ENCODE measurements at places on chromosomes 4 and X.

DNA sequence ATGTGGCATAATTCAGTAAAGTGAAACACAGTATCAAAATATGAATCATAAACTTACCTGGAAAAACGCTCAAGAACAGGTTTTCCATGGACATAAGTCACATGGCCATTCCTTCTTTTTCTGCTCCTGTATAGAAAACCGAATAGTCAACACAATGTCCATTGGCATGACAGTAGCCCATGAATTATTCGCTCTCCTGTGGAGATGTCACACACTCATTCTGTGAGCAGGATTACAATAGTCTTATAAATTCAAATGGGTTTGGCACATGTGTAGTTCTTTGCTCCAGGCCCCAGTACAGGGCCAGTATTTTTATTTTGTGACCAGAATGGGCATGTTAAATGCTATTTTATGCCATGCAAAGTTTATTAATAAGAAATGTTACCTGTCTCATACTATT is 15.1 kb upstream of the CXCL13 start:
- no peak for DNase-seq

- DNase-seq: no peak
These were observed 204.9 kb downstream of the AASDH start for GRCh38 chr4:56182356-56182755.

- no peak for DNase-seq
These were observed 31.3 kb upstream of the NXF3 start for GRCh38 chrX:103124284-103124683.

DNA sequence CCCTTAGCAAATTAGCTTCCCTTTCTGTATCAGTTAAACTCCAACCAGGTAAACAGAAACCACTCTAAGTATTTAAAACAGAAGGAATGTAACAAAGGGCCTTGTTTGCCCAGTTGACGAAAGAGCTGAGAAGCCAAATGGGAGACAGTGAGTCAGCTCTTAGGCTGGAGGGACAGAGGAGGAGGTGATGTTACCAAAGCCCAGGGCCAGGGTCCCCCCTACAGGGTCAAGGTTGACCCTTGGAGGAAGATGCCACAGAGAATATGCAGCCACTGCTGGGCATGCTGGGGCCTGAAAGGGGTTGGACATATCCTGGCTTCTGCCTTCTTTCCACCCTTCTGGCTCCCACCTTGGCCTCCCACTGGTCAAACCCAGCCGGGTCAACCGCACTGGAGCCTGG is 38.3 kb upstream of the LGI2 start:
- DNase-seq: no peak

GRCh38 chr4:114277690-114278089 is 298.2 kb upstream of the ARSJ start:
- DNase-seq: peak; percentile 64

GRCh38 chr4:93143902-93144301 is 684.7 kb upstream of the ATOH1 start:
- DNase-seq: no peak

DNA sequence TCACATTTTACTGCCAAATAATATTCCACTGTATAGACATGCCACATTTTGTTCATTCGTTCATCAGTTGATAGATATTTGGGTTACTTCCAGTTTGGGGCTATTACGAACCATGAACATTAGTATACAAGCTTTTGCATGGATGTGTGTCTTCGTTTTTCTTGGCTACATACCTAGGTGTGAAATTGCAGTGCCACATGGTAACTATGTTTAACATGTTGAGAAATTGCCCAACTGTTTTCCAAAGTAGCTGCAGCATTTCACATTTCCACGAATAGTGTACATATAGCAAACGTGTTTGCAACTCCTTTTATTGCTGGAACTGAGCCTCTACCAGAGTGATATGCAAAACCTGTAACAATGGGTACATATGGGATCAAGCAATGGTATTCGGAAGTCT is 221.5 kb downstream of the VEGFC start:
- DNase-seq: no peak

- no peak for DNase-seq
These were observed 709.8 kb upstream of the HS3ST1 start for GRCh38 chr4:12138488-12138887.

DNA sequence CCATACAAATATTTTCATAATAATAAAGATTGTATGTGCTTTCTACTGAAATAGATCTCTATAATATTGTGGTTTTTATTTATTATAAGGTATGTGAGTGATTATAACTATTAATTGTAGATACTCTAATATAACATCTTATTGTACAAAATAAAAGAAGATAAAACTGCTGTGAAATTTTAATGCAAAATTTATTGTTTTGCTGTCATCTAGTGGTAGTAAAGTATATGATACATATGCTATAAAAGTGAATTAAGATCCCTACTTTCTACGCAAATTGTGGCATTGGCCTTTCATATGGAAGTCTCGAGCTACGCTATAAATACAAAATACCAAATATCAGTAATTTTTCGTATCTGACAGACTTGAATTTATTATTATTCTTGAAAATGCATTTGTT is 19.3 kb downstream of the YIPF7 start:
- no peak for DNase-seq

DNA sequence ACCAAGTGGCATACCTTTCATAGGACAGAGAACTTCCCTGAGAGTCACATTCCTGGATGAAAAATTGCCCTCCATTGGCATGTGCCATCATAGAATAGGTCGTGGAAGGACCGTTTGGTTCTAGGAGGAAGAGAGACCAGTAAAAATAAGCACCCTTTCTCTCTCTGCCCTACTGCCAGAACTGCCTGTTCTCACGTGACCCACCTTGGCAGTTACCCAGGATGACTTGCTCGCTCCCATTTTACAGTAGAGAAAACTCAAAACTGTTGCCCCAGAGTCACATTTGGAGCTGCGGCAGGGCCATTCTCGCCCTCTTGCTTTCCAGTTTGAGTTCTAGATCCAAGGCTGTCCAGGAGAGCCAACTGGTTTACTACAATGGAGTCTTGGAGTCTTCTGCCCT is 1.1 kb upstream of the NLGN3 start:
- DNase-seq: peak; percentile 7

GRCh38 chrX:70208479-70208878 is 26.0 kb upstream of the AWAT1 start:
- no peak for DNase-seq

GRCh38 chrX:150649096-150649870 is 43.9 kb upstream of the MTMR1 start:
- peak; percentile 0 for DNase-seq

DNA sequence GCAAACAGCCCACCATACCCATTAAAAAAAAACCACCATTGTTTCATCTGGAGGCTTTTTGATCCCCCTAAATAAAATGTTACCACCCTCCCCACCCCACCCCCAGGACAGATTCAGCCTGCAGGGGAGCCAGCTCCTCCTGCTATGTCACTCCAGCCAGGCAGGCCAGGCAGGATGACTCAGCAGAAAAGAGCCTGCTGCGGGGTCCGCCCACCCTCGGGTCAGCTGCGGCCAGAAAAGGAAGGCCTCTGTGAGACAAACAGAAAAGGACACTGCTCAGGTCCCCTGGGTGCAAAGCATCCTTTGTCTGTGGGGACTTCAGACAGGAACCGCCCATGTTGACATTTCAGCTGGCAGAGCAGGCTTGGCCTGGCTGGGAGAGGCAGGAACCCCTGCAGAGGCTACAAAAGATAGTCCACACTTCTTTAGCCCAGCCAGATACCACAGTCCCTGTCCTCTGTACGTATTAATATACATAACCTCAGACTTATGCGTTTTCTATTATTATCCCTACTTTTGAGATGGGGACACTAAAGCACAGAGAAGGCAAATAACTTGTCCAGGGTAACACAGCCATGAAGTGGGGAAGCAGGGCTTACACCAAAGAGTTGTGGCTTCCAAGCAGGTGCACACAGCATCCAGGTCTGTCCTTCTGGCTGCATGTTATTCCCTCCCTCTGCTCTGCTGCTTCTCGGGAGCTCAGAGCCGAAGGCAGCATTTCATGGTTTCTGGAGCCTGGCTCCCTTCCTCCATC is 147.7 kb downstream of the CPEB2 start:
- peak; percentile 73 for DNase-seq

- no peak for DNase-seq
These were observed 38.3 kb upstream of the CBLL2 start for GRCh38 chrX:22234380-22234779.

GRCh38 chr4:153228512-153229140 is 24.4 kb downstream of the TRIM2 start:
- DNase-seq: no peak

DNA sequence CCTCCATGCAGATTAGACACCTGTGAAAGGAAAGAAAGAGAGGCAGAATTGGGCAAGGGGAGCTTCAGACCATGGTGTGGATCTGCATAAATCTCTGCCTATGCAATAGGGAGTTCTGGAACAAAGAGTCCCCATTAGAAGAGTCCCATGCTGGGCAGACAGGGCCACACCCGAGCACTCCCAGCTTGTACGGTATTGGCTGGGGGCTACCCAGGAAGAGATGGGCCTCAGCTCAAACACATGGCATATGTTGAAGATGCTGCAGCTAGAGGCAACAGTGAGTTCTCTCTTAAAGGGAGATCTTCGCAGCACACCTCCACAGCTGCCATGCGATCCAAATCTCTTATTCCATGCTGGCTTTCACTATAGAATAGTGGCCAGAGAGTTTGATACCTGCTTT is 24.7 kb downstream of the CCNG2 start:
- DNase-seq: no peak

- DNase-seq: no peak
These were observed 1176.8 kb downstream of the FAM133A start for GRCh38 chrX:94850811-94851210.

GRCh38 chrX:25125483-25125882 is 109.7 kb upstream of the ARX start:
- no peak for DNase-seq

- no peak for DNase-seq
These were observed 7.6 kb downstream of the CLCN5 start for GRCh38 chrX:49930039-49930438.

GRCh38 chrX:151488677-151489076 is 74.8 kb upstream of the PASD1 start:
- DNase-seq: no peak

DNA sequence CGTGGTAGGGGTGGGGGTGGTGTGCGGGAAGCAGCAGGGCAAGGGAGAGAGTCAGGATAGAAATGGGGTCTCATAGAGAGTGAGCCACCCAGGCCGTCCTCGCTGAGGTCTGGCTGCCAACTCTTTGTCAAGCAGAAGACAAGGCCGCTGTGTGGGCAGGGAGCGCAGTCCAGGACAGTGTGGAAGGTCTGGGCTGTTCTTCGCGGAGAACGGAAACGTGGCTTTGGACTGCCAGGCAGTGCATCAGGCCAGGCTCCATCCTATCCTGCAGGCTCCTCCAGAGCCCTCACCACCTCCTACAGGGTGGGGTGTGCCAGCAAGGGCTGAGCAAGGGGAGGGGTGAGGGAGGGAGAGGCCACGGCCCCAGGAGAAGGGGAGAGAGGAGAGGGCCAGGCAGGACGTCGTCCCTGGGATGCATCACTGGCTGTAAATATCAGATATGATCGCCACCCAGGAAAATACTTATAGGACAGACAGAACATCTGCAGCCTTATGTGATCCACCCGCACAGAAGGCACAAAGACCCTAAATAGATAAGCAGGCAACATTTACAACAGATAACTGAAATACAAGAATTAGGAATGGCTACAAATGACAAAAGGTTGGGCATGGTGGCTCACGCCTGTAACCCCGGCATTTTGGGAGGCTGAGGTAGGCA is 85.3 kb downstream of the ABLIM2 start:
- DNase-seq: no peak

DNA sequence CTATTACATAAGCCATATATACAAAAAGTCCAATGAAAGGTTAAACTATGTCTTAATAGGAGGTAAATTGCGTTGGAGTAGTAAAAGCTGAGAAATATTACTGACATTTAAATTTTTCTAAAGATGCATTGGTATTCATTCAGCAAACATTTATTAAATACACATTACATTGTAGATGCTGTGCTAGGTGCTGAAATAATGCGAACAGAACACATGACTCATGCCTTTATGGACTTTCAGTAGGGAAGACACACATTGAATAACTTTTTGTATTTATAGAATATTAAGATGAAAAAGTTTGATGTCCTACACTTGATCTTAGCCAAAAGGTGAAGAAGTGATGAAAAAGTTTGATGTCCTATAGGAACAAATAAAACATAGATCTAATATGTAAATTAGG is 871.1 kb upstream of the SLIT2 start:
- DNase-seq: peak; percentile 14

DNA sequence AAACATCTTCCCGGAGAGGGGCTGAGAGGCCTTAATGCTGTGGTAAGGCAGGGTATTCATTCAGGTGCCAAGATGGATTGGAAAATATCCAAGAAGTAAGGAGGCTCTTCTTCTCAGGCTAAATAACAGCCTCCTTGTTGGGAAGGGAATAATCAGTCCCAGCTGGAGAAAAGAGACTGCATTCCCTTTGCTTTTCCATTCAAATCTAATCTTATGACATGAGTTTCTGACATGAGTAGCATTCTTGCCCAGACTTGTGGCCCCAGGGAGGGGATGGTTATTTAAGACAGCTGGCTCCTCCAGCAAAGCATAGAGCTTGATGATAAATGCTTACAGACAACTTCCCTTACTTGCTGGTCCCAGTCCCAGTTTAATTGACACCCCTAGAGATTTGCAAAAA is 98.3 kb downstream of the DCLK2 start:
- peak; percentile 47 for DNase-seq

- no peak for DNase-seq
These were observed 996.3 kb downstream of the FSTL5 start for GRCh38 chr4:161167539-161167938.

- DNase-seq: no peak
These were observed 108.9 kb downstream of the DLG3 start for GRCh38 chrX:70553516-70553915.

DNA sequence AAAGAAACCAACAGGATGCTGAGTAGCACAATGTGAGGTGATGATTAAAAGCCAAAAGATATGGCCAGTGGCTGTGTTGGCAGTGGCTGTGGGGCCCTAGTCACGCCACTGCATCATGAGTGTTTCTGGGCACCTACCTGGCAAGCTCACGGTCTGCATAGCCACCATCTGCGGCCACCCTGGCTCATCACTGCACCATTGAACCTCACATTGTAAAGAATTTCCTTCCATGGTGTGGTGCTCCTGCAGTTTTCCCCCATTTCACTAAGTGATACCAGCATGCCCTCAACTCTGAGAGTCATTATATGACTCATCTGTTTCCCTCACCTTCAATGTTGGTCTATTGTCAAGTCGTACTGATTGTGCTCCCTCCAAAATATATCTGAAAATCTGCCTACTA is 45.5 kb upstream of the CLNK start:
- no peak for DNase-seq
